HT1080 (cell line): ENCODE measurements at places on chromosomes 6 and 20.

DNA sequence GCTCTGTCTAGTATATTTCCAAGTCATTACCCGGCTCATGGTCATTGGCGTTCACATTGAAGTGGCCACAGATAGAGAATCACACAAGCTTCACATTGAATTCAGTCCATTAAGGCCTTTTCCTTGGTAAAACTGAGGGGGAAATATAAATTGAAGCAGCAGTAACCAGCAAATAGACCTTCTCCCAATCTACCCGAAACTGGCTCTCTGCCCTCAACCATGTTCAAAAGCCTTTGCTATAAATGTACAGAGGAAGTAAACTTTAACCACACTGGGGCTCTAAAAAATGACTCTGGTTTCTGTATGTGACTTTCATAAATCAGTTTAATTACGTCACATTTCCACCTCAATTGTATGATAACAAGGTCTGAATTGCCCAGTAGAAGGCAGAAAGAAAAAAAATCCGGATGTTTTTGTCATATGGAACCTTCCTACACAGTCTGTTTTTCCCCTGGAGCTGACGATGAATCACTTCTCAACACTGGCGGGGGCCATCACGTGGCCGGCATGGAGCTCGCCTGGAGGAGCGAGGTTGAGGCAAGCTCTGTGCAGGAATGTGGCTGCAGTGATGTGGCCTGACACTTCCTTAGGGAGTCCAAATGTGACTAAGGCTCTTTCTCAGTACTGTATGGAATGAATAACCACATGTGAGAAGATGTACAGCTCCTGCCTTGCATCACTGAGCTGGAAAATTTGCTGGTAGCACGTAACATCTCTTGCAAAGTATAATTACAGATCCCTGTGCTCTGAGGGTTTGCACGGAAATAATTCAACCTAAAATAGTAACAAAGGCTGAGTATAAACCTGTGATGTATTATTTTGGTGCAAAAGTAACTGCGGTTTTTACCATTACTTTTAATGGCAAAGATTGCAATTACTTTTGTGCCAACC, 58.6 kb upstream of the SNX9 start:
- DNase-seq = peak; percentile 100

DNA sequence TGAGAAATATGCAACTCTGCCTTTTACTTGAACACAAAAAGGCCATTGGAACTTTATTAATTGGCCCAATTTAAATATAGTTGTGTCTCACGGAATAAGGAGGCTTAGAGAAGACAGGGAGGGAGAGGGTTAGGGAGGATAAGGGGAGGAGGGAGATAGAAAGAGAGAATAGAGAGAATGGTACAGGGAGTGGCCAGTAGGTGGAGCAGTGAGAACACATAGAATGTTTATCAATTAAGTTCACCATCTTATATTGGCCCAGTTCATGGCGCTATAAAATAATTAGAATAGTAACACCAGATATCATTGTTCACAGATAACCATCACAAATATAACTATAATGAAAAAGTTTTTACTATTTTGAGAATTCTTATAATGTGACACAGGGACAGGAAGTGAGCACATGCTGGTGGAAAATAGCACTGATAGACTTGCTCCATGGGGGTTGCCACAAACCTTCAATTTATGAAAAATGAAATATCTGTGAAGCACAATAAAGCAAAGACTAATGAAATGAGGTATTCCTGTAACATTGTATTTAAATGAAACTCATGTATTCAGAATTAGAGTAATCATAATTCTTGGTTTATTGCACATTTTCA, 374.1 kb upstream of the MANEA start:
- DNase-seq = peak; percentile 59

- DNase-seq = peak; percentile 31
Measured at GRCh38 chr6:145508107-145508506, 227.2 kb downstream of the EPM2A start.

DNA sequence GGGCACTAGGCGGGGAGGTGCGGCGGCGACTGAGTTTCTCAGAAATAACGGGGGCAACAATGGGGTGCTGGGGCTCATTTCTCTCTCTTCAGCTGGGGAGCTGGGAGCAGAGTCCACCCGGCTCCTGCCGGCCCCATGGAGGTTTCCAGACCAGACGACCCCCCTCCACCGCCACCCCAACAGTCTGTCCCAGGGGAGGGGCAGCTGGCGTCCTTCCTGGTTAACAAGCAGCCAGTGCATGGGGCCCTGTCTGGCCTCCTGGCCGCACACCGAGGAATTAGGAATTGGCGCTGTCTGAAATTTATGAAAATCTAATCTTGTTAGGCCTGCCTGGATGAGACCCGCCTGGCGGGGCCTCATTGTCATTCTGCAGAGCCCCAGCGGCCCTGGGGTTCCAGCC, 42.4 kb downstream of the PMEPA1 start:
- DNase-seq = no peak

DNA sequence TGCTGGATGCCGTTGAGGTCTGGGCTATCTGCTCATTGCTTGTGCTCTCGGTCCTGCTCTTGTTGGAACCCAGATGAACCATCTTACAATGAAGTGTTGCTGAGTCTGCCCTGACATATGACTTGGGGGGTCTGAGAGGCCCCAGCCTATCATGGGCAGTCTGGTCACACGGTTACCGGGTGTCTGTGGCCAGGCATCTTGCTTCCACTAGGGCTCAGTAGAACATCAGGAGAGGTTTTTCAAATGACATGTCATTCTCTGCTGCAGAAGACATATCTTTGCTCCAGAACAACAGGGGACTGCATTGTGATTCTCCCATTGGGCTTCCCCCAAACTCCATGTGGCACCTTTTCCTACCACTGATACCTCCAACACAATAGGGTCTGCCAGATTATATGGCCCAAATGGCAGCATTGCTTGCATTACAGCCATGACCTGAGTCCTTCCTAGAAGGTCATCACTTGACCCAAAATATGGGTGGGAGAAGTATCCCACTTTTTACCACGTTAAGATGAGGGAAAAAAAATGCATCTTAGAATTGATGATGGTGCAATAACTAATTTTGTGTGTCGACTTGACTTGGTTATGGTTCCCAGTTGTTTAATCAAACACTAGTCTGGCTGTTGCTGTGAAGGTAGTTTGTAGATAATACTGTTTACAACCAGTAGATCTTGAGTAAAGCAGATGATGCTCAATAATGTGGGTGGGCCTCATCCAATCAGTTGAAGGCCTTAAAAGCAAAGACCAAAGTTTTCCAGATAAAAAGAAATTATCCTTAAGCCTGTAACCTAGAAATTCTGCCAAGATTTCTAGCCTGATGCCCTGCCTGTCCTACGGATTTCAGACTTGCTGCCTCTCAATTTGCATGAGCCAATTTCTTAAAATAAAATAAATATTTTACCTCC, 241.0 kb downstream of the QKI start:
- no peak for DNase-seq

DNA sequence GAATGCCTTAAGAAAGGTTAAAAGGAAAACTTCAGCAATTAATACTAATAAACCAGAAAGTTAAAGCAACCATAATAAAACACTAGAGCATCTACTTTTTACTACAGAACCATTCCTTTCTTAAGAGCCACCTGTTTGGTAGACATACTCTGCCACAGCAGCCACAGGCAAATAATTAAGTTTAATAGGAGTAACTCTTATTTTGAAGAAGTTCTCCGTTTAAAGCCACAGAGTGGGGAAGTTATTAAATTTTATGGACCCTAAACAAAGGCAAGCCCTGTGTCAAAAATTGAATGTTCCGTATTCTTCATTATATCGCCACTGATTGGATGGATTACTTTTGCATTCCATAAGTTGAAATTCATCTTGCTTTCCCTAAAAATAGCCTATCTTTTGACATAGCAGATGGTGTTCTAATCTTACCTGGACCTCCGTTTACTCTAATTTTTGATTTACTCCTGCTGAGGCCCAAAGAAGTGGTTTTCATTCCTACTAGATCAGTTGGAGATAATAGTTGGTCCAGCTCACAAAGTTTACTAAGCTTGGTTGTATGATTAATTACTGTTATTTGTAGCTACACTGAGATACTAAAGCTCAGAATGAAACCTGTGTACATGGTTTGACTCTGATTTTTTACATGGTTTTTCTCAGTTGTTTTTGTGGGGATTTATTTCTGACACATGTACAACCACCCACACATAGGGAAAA, 140.4 kb upstream of the SUPT3H start:
- no peak for DNase-seq
